NCI-H510A treated with DMSO at 0.1 percent for 48 hours (cell line): ENCODE measurements at places on chromosomes 6 and 20.

DNA sequence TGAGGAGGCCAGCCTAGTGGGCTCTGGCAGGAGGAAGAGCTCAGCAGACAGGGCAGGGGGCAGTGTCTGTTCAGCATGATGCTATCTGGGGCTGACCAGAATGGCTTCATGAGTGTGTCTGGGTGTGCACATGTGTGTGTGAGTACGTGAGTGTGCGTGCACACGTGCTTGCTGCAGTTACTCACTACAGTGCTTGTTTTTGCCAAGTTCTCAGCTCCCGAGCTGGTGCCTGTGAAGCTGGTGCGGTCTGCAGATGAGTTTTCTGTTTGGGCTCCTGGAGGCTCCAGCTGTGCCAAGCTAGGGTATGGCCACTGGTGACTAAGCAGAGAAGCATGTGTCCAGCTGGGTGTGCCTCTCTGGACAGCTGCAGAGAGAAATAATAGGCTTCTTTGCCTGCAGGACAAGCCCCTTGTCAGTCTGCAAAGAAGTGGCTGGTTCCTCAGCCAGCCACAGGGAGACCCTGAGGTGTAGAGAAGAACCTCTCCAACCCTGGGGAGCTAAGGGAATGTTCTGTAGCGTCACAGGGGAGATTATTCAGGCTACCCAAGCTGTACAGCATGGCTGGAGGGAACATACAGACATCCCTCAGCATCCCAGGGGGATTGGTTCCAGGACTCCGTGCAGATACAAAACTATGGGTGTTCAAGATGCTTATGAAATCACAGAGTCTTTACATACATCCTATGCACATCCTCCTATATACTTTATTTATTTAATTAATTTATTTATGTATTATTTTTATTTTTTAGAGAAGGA is 40.2 kb upstream of the FAM50B start:
- DNase-seq = no peak

GRCh38 chr6:169592558-169592957 is 109.3 kb downstream of the WDR27 start:
- DNase-seq = no peak

- DNase-seq = no peak
Measured at GRCh38 chr6:166565084-166565967, 21.2 kb downstream of the RAMACL start.

DNA sequence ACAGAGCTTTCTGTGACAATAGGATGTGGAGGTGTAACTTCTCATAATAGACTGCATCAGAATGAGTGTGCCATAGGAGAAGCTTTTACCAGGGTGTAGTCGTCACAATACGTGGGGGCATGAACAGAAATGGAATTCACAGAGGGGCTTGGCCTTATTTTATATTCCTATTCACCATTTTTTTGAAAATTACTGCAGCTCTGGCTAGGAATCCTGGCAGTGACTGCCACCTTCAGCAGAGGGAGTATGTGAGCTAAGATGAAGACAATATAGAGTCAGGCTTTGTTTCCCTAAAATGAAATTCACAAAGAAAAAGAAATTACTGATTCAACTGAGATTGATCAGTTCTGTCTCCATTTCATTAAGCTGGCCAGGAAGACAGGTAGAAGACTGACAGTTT is 13.9 kb downstream of the TOMM6 start:
- DNase-seq = no peak

GRCh38 chr6:138103871-138104270 is 3.3 kb downstream of the PERP start:
- peak; percentile 11 for DNase-seq

- DNase-seq = peak; percentile 13
Measured at GRCh38 chr6:127539272-127539671, 20.1 kb upstream of the MTCL3 start.

DNA sequence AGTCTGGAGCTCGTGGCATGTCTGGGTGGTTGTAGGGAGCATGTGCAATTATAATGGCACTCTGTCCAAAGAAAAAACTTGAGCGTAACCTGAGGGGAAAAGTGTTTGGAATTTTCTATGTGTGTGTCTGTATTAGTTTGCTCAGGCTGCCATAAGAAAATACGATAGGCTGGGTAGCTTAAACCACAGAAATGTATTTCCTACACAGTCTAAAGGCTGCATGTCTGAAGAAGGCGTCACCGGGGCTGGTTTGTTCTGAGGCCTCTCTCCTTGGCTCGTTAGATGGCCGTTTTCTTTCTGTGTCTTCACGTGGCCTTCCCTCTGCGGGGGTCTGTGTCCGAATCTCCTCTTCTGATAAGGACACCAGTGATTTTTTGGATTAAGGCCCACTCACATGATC is 59.0 kb downstream of the IGF2R start:
- no peak for DNase-seq

- peak; percentile 32 for DNase-seq
Measured at GRCh38 chr6:19995575-19996257, 158.5 kb downstream of the ID4 start.

- DNase-seq = no peak
Measured at GRCh38 chr6:118902726-118903125, 8.8 kb downstream of the ASF1A start.

DNA sequence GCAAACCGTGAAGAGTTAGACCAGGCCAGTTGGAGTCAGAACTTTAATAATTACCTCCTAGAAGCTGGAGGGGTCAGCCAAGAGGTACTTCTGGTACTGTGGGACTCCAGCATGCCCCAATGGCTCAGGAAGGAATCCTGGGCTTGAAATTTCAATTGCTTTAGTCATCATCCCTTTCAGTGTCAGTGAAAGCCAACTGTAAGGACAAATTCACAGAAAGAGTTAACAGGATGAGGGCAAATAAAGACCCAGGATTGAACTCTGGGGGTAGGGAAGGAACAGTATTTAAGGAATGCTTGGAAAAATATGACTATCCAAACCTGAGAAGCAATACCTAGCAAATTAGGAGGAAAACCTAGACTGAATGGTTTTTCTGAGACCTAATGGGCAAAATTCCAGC is 735.1 kb upstream of the MARCKS start:
- DNase-seq = no peak

GRCh38 chr20:3811467-3812258 is 8.7 kb upstream of the AP5S1 start:
- peak; percentile 97 for DNase-seq

- DNase-seq = no peak
Measured at GRCh38 chr6:48057601-48058000, 53.4 kb downstream of the PTCHD4 start.

- no peak for DNase-seq
Measured at GRCh38 chr6:1558388-1558787, 51.3 kb upstream of the FOXC1 start.

DNA sequence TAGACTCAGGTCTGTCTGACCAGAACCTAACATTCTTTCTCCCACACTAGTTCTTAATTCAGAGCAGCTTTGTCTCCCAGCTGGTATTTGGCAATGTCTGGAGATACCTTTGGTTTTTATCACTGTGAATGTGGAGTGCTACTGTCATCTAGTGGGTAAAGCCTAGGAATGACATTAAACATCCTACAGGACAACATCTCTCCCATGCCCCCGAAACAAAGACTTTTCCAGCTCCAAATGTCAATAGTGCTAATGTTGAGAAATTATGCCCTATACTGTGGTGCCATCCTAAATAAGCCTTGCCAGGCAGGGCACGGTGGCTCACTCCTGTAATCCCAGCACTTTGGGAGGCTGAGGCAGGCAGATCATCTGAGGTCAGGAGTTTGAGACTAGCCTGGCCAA is 4.2 kb upstream of the TTPAL start:
- no peak for DNase-seq

DNA sequence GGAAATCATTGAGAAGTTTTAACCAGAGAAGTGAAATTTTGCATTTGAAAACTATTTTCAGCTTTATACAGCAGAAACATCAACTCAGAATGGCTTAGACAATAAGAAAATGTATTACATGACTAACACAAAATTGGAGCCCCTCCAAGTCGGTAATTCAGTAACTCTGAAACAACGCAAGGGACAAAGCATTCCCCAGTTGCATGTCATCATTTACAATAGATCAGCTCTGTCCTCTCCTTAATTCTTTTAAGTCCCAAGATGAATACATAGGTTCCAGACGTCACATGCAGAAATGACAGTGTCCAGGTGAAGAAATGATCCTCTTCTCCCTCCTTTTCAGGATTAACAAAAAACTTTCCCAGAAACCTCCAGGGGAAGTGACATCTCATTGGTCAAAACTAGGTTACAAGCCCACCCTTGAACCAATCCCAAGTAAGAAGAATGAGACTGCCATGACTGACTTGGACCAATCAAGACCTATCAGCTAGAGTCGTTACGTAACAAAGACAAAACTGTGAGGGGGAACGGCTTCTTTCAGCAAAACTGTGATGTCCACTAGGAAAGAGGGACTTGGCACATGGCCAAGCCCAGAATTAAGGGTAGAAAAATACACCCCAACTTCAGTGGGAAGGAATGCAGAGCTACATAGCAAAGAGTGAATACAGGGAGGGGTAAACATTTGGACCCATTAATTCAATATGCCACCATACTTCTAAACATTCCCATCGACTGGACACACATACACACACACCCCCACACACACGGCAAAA is 149.8 kb upstream of the PRND start:
- no peak for DNase-seq

DNA sequence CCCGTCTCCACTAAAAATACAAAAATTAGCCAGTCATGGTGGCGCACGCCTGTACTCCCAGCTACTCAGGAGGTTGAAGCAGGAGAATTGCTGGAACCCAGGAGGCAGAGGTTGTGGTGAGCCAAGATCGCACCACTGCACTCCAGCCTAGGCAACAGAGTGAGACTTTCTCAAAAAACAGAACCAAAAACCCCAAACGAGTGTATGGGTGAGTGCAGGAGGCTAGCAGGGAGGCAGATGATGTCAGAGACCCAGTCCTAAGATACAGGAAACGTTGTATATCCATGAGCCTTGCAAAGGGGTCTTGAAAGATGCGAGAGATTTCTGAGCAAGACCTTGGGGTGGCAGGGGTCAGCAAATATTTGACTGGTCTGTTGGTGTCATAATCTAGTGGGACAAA is 136.2 kb downstream of the JARID2 start:
- no peak for DNase-seq

DNA sequence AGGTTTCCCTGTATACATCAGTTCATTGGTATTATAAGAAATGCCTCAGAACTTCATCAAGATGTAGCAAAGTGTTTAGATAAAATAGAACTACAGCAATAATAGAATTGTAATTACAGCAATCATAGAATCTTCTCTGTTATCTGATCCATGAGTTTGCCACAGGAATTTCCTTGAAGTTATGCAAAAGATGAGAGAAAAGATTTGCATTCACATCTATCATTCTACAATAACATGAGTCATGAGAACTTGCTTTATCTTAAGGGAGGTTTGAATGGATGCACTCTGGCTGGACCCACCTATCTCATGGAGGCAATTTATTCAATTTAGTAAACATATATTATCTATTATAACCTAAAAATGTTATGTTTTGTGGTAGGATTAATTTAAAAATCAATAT is 329.8 kb upstream of the EPHA7 start:
- DNase-seq = no peak

- DNase-seq = peak; percentile 67
Measured at GRCh38 chr6:157763904-157764177, 59.2 kb upstream of the SNX9 start.

DNA sequence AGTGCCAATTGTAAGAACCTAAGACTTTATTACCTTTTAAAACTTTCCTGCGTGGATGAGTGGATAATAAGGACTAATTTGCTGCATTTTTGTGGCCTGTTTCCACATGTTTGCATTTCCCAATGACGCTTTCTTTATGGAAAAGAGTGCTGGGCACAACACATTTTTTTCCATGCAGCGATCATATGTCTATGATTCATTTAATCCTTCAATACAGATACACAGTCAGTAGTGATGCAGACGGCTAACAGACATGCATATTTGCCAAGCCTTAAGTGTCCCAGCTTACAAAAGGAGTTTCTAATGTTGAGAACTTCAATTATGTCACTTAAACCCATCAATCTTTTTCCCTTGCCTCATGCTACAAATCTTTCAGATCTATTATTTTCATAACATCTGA is 239.8 kb upstream of the PREP start:
- no peak for DNase-seq

DNA sequence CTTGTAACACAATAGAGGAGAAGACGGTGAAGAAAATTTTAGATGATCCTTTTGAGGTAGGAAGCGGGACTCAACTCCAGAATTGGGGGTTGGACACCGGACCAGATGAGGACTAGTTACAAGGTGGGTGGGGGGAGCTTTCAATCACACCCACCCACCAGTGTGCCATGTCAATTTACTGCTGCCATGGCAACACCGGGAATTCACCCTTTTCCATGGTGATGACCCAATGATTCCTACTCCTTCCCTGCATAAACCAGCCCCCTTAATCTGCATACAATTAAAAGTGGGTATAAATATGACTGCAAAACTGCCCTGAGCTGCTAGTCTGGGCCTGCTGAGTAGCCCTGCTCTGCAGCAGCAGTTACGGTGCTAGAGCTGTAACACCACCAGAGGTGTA is 14.7 kb downstream of the RAD21L1 start:
- DNase-seq = no peak

DNA sequence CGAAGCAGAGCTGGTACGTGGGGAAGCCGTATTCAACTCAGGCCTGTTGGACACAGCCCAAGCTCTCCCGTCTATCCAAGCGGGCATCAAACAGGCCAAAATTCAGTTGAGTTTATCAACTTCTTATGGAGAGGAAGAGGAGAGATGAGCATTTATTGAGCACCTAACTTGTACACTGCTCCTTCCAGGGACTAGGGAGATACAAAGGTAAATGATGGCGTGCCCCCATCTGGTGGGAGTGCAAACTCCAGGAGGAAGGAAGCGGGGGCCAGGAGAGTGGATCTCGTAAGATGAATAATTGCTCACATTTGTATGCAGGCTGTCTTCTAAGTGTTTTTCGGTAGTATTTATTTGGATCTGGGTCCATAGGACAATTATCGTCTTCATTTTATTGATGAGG is 146.6 kb downstream of the SOBP start:
- DNase-seq = no peak

DNA sequence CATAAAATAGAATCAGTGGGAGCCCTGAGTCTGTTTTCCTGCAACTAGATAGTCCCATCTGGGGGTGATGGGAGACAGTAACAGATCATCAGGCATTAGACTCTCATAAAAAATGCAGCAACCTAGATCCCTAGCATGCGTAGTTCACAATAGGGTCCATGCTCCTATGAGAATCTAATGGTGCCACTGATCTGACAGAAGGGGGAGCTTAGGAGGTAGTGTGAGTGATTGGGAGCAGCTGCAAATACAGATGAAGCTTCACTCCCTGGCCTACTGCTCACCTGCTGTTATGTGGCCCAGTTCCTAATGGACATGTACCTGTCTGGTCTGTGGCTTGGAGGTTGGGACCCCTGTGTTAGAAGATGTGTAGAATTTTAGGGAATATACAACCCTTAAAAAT is 904.5 kb upstream of the EPHA7 start:
- DNase-seq = no peak
